ENCODE measurements at places on chromosomes 4 and X. TPM values are rescaled to one million over a fixed set of nuclear protein-coding genes. Genes with fewer than 3 reads are reported as not detected.

The PDGFRA gene
- 0.98 TPM for total RNA-seq

The NEUROG2 gene
- total RNA-seq = 0.06 TPM

DNA sequence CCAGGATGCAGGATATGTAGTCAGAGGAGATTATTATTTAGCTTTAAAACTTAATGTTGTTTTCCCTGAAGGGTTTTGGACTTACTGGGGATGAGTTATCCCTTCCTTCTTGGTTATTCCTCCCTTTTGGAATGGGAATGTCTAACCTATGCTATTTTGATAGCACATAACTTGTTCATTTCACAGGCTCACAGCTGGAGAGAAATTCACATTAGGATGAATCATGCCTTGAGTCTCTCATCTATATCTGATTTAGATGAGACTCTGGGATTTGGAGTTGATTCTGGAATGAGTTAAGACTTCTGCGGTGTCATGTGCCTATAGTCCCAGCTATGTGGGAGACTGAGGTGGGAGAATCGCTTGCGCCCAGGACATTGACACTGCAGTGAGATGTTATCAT is 81.1 kb downstream of the ATP11C start:
- peak; percentile 17 for DNase-seq

DNA sequence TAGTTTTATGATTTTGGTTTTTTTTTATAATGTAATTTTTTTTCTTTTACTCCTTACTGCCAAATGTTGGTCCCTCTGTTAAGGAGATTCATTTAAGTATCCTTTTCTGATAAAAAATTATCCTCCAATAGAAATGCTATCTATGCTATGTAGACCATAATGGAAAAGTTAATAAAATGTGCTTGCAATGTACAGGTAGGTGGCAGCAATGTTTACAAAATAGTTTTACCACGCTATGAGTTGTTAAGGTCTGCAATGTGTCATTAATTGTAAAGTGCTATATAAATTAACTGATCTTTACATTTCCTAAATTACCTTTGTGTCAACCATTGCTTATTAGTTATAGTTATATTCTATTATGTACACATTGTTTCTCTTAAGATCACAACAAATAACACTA is 3.8 kb upstream of the CENPC start:
- no peak for DNase-seq

- DNase-seq = no peak
Observed at GRCh38 chr4:118833192-118833820, 2.6 kb downstream of the SEC24D start.

GRCh38 chr4:76383001-76383400 is 37.9 kb downstream of the CCDC158 start:
- no peak for DNase-seq

DNA sequence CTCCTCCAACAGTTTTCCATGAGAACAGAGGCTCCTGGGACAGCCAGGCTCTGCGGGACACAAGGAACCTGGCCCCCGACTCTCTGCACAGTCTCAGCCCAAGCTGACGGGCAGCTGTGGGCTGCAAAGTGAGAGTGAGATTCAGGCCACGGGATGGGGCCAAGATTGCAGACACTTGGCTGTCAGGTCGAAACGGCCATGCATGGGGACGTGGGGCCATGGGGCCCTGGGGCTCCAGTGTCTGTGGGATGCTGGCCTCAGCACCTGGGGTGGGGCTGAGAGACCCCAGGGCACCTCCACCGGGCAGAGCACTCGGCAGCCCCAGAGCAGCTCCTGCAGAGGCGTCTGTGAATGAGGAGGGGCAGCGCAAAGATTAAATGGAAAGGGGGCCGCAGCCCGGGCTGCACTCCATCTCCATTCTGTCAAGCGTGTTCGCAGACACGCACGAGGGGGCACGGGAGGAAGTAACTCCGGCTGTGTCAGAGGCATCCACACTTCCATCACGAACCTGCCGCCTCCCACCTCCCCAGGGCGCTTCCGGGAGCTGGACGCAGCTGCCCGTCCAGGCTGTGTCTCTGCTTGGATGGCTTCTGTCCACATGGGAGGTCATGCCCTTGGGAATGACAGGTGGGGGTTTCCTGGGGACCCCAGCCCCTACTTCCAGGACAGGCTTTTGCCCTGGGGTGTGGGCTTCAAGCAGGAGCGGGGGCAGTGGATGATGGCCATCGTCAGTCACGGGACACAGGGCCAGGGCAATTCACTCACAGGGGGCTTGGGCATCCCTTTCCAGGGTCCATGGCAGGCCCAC is 82.8 kb upstream of the NKX1-1 start:
- DNase-seq = no peak

DNA sequence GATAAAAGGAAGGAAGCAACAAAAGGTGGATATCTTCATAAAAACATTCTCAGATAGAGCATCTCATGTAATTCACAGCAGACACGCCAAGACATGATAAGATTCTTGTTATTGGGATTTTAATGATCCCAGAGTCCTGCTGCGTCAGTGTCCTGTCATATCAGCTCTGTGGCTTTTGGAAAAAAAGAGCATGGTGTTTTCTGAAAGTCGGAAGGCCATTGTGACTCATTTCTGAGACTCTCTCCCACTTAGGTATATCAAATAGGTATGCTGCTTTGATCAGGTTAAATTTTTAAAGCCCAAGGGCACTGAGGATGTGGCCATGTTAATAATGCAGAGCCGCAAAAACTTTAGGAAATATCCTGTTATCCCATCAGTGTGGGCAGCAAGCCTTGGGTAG is 481.0 kb downstream of the KCNIP4 start:
- DNase-seq = no peak

DNA sequence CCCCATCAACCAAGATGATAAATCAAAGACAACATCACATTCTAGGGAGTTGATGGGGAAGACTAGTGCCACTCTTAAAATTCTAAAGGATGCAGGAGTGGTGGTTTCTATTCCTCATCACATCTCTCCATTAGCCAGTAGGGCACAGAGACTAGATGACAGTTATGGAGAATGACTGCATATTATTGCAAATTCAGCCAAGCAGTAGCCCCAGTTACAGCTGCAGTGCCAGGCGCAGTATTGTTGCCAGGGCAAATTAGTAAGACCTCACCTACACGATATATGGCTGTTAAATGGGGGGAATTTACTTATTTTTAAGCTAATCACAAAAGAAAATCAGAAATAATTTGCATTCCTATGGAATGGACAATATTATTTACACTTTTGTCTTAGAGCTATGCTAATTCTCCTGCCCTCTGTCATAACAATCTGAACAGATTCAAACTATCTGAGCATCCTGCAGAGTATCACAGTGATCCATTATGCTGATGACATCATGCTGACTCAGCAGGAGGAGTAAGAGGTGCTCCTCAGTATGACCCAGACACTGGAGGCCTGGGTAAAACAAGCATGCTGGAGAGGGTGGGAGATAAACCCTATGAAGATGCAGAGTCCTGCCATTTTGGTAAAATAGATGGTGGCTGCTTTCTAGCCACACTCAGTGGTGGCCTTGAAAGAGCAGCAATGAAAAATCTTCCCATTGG is 24.7 kb downstream of the ETNPPL start:
- DNase-seq = peak; percentile 60
